ENCODE measurements at places on chromosomes 2 and 18. TPM values are rescaled to one million over a fixed set of nuclear protein-coding genes. Genes with fewer than 3 reads are reported as not detected.

CTNNA2 gene
- total RNA-seq = not detected

TMEM198 gene
- 0.49 TPM for total RNA-seq

KLHL14 gene
- 1.1 TPM for total RNA-seq

TFCP2L1 gene
- total RNA-seq = not detected

PARD6G gene
- 0.25 TPM for total RNA-seq

DNA sequence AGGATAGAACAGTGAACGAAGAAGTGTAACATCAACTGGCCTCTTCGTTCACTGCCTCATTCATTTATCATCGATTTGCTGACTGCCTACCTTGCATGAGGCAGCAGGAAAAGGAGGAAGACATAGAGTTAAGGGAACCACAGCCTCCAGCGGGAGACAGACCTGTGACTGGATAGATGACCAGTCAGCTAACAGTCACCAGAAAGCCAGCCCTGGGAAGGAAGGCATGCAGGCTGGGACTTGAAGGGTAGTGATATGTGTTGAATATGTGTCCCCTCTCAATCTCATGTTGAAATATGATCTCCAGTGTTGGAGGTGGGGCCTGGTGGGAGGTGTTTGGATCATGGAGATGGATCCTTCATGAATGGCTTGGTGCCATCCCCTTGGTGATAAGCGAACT is 58.3 kb downstream of the CTIF start:
- H3K4me1 ChIP-seq = no peaks in the 10 kb centered on the region
- no peaks in the 10 kb centered on the region for H3K36me3 ChIP-seq
- H3K27ac ChIP-seq = no peak overlapping the region
- no peak for DNase-seq
- no peaks in the 10 kb centered on the region for H3K27me3 ChIP-seq

GRCh38 chr2:150006591-150006990 is 419.0 kb upstream of the MMADHC start:
- H3K27ac ChIP-seq = no peak overlapping the region
- no peaks in the 10 kb centered on the region for H3K4me1 ChIP-seq
- no peaks in the 10 kb centered on the region for H3K27me3 ChIP-seq
- H3K4me3 ChIP-seq = no peak overlapping the region
- no peaks in the 10 kb centered on the region for H3K36me3 ChIP-seq

GRCh38 chr18:57771626-57772025 is 31.5 kb downstream of the ATP8B1 start:
- H3K27me3 ChIP-seq = no peaks in the 10 kb centered on the region
- no peak overlapping the region for H3K27ac ChIP-seq
- H3K4me1 ChIP-seq = peaks cover 14% of the 10 kb centered on the region
- H3K4me3 ChIP-seq = no peak overlapping the region
- H3K36me3 ChIP-seq = no peaks in the 10 kb centered on the region
- no peak for DNase-seq

- no peak for DNase-seq
- peaks cover 10% of the 10 kb centered on the region for H3K36me3 ChIP-seq
- H3K4me3 ChIP-seq = no peak overlapping the region
- H3K27me3 ChIP-seq = no peaks in the 10 kb centered on the region
- no peak overlapping the region for H3K27ac ChIP-seq
- no peaks in the 10 kb centered on the region for H3K4me1 ChIP-seq
Observed at GRCh38 chr2:152132306-152132705, 33.5 kb upstream of the CACNB4 start.

DNA sequence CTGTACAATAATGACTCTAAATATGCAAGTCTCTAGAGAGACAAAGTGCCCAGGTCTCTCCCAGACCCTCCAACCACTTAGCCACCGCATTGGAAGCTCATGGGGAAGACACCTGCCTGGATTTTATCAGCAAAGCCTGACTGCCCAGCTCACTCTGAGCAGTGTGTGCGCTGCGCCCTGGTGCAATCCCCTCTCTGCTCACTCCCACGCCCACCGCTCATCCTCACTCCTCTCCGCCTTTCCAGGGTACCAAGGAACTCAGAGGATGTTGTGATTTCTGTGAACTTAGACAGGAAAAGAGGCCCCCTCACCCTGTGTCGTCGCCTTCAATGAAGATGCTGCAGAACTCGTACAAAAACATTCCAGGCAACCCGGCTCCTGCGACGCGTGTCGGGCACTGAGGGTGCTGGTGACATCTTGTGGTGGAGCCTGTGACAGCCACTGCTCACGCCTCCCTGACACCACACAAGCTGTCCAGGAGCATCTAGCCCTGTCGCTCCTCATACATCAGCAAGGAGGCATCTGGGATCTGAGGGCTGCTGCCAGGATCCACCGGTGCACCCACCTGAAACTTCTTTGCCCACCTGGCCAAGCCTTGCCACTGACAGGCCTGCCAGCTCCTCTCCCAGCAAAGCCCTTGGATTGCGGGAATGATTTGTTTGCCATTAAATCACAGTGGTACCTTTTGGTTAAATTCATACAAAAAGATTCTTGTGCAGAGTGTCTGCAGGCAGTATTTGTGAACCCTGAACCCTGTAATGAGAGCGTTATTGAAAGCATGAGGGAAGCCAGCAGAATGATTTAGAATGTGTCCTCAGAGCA is 220.4 kb downstream of the ZNF516 start:
- peaks cover 10% of the 10 kb centered on the region for H3K27me3 ChIP-seq
- peaks cover 1% of the 10 kb centered on the region for H3K4me1 ChIP-seq
- no peaks in the 10 kb centered on the region for H3K36me3 ChIP-seq
- no peak overlapping the region for H3K27ac ChIP-seq

GRCh38 chr2:156229724-156230362 is 102.7 kb downstream of the NR4A2 start:
- no peak for DNase-seq
- no peaks in the 10 kb centered on the region for H3K36me3 ChIP-seq
- H3K4me1 ChIP-seq = no peaks in the 10 kb centered on the region

GRCh38 chr18:43883886-43884285 is 606.6 kb upstream of the SYT4 start:
- no peaks in the 10 kb centered on the region for H3K4me1 ChIP-seq
- no peak for DNase-seq
- no peak overlapping the region for H3K27ac ChIP-seq
- no peaks in the 10 kb centered on the region for H3K27me3 ChIP-seq
- H3K4me3 ChIP-seq = no peak overlapping the region
- H3K36me3 ChIP-seq = no peaks in the 10 kb centered on the region

GRCh38 chr2:3241971-3242746 is 135.5 kb downstream of the EIPR1 start:
- peak overlapping the region; percentile 92 for H3K27ac ChIP-seq
- H3K4me3 ChIP-seq = peak overlapping the region; percentile 71
- no peaks in the 10 kb centered on the region for H3K27me3 ChIP-seq
- H3K36me3 ChIP-seq = peaks cover 3% of the 10 kb centered on the region
- DNase-seq = no peak
- H3K4me1 ChIP-seq = peaks cover 13% of the 10 kb centered on the region

DNA sequence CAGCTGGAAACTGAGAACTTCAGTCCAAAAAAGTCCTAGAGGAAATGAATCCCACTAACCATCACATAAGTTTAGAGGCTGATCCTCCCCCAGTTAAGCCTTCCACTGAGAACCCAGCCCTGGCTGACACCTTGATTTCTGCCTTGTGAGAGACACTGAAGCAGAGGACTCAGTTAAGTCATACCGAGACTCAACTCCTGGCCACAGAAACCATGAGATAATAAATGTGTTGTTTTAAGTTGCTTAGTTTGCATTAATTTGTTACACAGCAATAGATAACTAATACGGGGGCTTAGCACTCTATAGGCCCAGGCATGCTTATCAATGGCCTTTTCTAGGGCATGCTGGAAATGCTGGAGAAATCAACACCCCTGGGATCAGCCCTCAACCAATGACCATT is 3.4 kb upstream of the ADD2 start:
- no peak overlapping the region for H3K27ac ChIP-seq
- no peak for DNase-seq
- H3K4me1 ChIP-seq = peaks cover 13% of the 10 kb centered on the region
- H3K4me3 ChIP-seq = no peak overlapping the region
- H3K27me3 ChIP-seq = peaks cover 37% of the 10 kb centered on the region
- no peaks in the 10 kb centered on the region for H3K36me3 ChIP-seq

GRCh38 chr2:65361623-65362022 is 70.8 kb downstream of the SPRED2 start:
- no peak overlapping the region for H3K4me3 ChIP-seq
- H3K4me1 ChIP-seq = peaks cover 2% of the 10 kb centered on the region
- no peaks in the 10 kb centered on the region for H3K27me3 ChIP-seq
- no peak for DNase-seq
- no peak overlapping the region for H3K27ac ChIP-seq

- H3K4me3 ChIP-seq = no peak overlapping the region
- peaks cover 18% of the 10 kb centered on the region for H3K36me3 ChIP-seq
- no peak overlapping the region for H3K27ac ChIP-seq
- H3K27me3 ChIP-seq = no peaks in the 10 kb centered on the region
- no peaks in the 10 kb centered on the region for H3K4me1 ChIP-seq
- DNase-seq = no peak
Observed at GRCh38 chr2:43358410-43359201, 132.2 kb upstream of the ZFP36L2 start.

DNA sequence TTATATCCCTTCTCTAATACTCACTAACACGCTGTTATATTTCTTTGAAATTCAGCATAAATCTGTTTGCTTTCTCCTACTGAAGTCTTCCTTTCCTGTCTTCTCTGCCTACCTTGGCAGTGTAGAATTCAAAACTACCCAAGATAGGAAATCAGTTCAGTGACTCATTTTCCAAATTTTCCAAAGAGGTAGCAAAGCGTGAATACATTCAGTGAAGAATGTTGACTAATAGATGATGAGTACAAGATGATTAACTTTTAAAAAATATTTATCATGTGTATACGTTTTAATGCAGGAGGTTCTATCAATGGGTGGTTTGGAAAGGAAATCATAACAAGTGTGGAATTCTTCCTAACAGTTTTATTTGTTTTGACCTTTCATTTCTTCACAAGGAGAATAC is 201.9 kb upstream of the SLC8A1 start:
- no peak for DNase-seq
- H3K27ac ChIP-seq = no peak overlapping the region
- H3K36me3 ChIP-seq = no peaks in the 10 kb centered on the region
- H3K4me1 ChIP-seq = no peaks in the 10 kb centered on the region
- H3K27me3 ChIP-seq = no peaks in the 10 kb centered on the region
- no peak overlapping the region for H3K4me3 ChIP-seq

DNA sequence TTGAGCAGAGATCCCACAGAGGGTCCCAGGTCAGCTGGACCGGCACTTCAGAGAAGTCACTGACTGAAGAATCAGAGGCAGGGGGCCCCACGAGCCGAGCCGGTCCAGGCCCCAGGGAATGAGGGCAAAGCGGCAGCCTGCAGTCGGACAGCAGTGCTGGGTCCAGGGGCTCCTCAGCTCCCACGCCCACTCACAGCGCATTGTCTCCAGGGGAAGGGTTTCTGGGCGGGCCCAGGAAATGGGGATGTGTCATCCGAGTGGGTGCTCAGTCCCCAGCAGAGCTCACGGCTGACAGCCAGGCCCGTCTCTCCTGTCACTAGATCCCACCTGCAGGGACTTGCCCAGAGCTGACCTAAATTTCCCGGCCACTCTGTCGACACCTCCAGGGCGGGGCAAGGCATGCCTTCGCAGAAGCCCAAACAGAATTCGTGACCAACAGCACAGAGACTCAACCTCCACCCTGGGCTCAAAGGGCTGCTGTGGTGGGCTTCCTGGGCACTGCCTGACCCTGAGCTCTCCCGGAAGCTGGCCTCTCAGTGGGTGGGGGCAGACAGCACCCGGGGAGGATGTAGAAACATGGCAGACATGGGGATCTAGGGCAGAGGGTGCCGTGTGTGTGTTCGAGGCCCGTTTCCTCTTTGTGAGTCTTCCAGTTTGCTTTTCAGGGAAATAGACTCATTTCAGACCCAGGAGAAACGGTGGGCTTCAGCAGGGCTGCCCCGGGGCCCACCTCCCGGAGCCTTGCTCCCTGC is 42.1 kb upstream of the TAF1B start:
- H3K27ac ChIP-seq = no peak overlapping the region
- H3K36me3 ChIP-seq = no peaks in the 10 kb centered on the region
- H3K27me3 ChIP-seq = peaks cover 5% of the 10 kb centered on the region
- H3K4me1 ChIP-seq = peaks cover 24% of the 10 kb centered on the region

DNA sequence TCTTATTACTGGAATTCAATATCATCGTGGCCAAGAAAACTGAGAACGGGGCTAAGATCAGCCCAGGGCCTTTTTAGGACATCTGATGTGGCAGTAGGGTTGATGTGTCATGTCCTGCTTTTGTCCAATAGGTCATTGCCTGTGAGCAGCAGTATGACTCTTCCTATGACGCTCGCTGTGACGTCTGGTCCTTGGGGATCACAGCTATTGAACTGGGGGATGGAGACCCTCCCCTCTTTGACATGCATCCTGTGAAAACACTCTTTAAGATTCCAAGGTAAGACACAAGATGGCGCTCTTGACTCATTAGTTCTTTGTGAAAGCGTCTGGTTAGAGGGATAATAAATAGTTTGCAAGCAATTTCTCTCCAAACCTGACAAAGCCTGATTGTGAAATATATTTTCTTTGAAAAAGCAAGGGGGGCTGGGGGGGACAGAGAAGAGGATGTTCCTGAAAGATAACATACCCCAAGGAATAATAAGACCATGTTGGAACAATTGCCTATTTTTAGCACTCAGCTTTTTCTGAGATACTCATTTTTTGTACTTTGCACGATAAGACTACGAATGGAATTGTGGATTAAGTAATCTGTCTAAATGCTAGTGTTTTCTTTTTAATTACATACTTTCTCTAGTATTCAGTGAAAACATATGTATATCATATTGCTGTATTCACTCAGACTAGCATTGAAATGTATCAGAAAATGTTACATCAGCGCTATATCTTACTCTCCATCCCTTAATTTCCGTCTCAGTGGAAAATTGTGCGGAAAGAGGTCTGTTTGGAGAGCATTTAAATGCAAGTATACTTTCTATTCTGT is 58.1 kb downstream of the MYO3B start:
- no peak overlapping the region for H3K4me3 ChIP-seq
- no peak overlapping the region for H3K27ac ChIP-seq
- H3K36me3 ChIP-seq = no peaks in the 10 kb centered on the region
- H3K4me1 ChIP-seq = no peaks in the 10 kb centered on the region

- H3K27ac ChIP-seq = no peak overlapping the region
- peaks cover 1% of the 10 kb centered on the region for H3K4me1 ChIP-seq
- H3K27me3 ChIP-seq = peaks cover 14% of the 10 kb centered on the region
Observed at GRCh38 chr2:94982675-94983074, 42.8 kb upstream of the MAL start.

DNA sequence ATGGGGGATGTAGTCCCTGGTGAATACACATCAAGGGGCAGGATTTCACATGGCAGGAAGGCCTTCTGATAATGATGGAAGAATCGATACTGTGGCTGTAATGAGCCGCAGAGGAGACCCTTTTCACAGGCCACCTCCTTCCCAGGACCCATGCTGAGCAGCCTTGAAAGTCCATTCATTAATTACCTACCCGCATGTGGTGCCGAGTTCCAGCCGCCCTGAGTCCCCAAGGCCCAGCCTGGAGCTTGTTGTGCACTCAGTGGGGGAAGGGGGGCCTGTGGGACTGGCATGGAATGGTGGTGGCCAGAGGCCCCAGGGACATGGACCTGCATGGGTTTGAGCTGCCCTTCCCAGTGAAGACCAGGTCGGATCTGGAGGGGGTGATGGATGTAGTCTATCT is 25.5 kb downstream of the ASB18 start:
- DNase-seq = no peak
- no peak overlapping the region for H3K27ac ChIP-seq
- H3K4me1 ChIP-seq = peaks cover 3% of the 10 kb centered on the region
- peaks cover 37% of the 10 kb centered on the region for H3K27me3 ChIP-seq
- no peaks in the 10 kb centered on the region for H3K36me3 ChIP-seq

GRCh38 chr2:62814123-62814522 is 108.6 kb downstream of the EHBP1 start:
- H3K4me3 ChIP-seq = no peak overlapping the region
- H3K36me3 ChIP-seq = no peaks in the 10 kb centered on the region
- no peaks in the 10 kb centered on the region for H3K27me3 ChIP-seq
- DNase-seq = no peak
- no peak overlapping the region for H3K27ac ChIP-seq

GRCh38 chr2:158464426-158465281 is 7.9 kb downstream of the PKP4 start:
- H3K27ac ChIP-seq = no peak overlapping the region
- no peaks in the 10 kb centered on the region for H3K36me3 ChIP-seq
- DNase-seq = no peak
- H3K4me1 ChIP-seq = peaks cover 2% of the 10 kb centered on the region

All from naive thymus-derived CD8-positive, alpha-beta T cell (primary cell).